Sigmoid colon (tissue), 7 donors: ENCODE measurements at places on chromosomes 2 and 18. TPM values are rescaled to one million over a fixed set of nuclear protein-coding genes. Genes with fewer than 3 reads are reported as not detected.

- H3K36me3 ChIP-seq: no peaks in the 10 kb centered on the region
- no peak overlapping the region for H3K27ac ChIP-seq
Observed at GRCh38 chr2:132586101-132586511, 83.9 kb downstream of the LYPD1 start.

Gene LIMS4
- total RNA-seq: 0.33 TPM

GRCh38 chr18:8609659-8610458 is 622 bp downstream of the RAB12 start:
- peak overlapping the region; percentile 73 for H3K4me3 ChIP-seq
- H3K27me3 ChIP-seq: no peaks in the 10 kb centered on the region
- H3K27ac ChIP-seq: peak overlapping the region; percentile 88
- DNase-seq: peak; percentile 71

Gene NYAP2
- 0.36 TPM for total RNA-seq

DNA sequence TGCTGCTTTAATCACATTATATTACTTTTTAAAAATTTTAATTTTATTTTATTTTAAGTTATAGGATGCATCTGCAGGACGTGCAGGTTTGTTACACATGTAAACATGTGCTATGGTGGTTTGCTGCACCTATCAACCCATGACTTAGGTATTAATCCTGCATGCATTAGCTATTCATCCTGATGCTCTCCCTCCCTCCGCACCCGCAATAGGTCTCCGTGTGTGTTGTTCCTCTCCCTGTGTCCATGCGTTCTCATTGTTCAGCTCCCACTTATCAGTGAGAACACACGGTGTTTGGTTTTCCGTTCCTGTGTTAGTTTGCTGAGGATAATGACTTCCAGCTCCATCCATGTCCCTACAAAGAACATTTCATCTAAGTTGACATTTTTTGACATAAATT is 283.2 kb downstream of the CYRIA start:
- H3K4me3 ChIP-seq: no peak overlapping the region
- no peak for DNase-seq
- no peak overlapping the region for H3K27ac ChIP-seq
- H3K36me3 ChIP-seq: no peaks in the 10 kb centered on the region
- no peaks in the 10 kb centered on the region for H3K27me3 ChIP-seq
- no peaks in the 10 kb centered on the region for H3K4me1 ChIP-seq
